Mesothelial cell of epicardium (in vitro differentiated cells): ENCODE measurements at places on chromosomes 6 and 20.

GRCh38 chr6:152399399-152399798 is 237.8 kb downstream of the SYNE1 start:
- DNase-seq = no peak

- DNase-seq = no peak
Observed at GRCh38 chr20:45248609-45249008, 5.8 kb downstream of the SLPI start.

- no peak for DNase-seq
Observed at GRCh38 chr6:48611332-48611731, 500.3 kb upstream of the PTCHD4 start.

- no peak for DNase-seq
Observed at GRCh38 chr20:49573900-49574416, 6.0 kb upstream of the PTGIS start.

DNA sequence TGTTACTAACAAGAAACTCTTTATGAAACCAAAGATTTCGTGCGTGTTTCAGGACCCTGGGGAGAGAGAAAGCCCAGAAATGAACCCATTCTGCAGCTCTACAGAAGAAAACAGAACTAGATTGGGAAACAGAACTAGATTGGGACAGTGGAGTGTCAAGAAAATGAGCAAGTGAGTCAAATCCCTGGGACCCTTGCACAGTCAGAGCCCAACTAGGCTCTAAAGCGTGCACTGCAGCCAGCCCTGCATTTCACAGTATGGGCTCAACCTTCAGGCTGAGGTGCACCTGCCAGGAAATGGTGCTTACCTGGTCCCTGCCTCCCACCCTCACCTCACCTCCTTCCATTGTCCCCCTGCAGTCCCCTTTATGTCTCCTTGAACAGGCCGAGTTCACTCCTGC is 39.7 kb downstream of the BFSP1 start:
- no peak for DNase-seq

DNA sequence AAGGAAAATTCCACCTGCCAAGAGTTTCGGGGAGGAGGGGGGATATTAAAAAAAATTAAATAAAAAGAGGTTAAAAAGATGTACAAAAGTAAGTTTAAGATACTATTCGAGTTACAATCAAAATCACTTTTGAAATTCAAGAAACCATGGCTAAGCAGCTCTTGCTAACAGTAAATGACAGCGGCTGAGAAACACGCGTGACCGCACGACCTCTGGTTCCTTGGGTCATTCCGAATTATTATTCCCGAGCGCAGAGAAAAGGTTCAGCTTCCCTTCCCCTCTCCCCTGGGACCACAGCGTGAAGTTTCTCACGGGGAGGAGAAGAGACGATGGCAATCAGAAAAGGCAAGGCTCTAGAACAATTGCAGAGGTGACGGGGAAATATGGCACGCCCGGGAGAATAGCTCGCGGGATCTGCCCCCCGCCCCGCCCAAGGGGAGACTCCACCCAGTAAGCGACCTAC is 496 bp downstream of the TMEM242 start:
- DNase-seq = no peak

GRCh38 chr6:147708170-147708569 is 199.7 kb downstream of the SAMD5 start:
- DNase-seq = no peak

DNA sequence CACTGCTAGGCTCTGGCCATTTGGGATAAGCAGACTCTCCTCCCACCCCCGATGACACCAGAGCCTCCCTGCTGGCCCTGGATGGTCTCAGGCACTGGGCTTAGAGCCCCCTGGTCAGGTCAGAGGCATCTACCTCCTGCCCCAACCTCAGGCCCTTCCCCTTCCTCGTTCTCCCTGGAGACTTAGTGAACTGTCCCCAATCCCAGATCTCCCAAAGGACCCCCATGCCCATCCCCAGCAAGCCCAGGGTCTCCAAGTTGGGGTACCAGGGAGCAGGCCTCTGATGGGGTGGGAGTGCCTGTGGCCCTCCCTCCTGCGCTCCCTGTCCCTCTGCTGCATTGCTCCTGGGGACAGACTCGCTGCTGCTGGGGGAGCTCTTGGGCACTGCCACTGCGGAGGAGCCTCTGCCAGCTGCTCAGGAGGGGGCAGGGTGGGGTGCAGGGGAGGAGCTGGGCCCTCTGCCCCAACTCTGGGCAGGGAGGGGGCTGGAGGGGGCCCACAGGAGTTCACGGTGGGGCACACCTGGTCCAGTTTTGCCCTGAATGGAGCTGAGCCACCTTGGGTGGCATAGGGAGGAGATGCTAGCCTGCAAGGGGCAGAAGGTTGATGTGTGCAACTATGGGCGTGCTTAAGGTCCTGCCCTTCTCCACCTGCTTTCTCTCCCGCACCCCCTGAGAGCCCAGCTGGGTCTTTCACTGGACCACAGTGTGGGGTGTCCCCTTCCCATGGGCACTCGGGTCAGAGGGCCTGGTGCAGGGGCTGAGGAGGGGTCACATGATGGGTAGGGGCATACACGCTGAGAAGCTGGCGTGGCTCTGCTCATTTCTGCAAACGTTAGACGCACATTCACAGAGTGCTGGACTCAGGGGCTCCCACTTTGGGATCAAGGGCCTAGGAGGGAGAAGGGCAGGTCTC is 40.4 kb downstream of the SPDEF start:
- DNase-seq = no peak

DNA sequence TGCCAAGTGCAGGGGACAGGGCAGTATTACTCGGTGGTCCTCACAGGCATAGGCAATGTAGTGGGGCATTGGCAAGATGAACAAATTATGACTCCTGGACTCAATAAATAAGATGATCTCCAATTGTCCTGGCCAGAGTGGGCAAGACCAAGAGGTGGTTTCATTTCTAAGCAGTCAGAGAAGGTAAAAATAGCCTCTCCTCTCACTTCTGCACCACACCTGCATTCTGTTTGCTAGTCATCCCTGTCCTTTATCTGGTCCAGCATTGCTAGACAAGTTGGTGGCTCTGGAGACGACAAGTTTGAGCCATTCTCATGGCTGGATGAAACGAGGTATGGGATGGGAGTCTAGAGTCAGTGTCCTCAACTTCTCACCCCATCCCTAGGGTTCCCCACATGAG is 83.0 kb downstream of the BANF2 start:
- no peak for DNase-seq

DNA sequence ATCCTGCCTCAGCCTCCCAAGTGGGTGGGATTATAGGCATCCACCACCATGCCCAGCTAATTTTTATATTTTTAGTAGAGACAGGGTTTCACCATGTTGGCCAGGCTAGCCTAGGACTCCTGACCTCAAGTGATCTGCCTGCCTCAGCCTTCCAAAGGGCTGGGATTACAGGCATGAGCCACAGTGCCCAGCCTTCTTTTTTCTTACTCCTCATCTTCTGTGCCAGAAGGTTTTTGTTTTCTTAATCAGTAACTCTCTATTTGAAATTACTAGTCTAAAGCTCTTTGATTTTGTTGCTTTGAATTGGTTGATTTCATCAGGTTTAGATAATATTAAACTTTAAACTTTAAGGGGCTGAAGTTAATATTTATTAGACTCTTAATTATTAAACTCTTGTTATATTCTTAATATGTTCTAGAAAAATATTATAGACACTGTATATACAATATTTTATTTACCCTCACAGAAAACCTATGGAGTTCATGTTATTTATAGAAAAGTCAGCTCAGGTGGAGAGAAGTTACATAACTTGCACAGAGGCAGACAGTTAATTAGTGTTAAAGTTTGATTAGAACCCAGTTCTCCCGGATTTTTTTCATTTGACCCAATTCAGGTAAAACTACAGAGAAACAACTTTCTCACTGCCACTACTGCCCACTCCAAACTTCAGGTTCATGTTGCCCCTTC is 177.4 kb upstream of the SGK1 start:
- no peak for DNase-seq

DNA sequence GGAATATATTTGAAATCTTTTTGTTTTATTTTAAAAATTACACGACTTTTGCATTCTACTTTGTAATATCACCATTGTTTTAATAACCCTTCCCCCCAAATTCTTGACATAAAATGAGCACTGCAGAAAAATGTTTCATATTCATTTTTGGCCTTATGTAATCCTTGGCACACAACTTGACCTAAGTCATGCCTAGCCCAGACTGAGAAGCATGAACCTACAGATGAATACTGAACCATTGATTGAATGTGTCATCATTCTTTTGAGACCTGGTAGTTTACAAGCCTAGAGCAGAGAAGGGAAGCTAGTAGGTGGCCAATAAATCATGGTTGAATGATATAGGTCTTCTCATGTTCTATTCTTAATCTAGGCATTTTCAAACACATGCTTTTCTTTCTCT is 89.4 kb upstream of the EDN1 start:
- DNase-seq = no peak

- DNase-seq = no peak
Observed at GRCh38 chr6:95576218-95576997, 927 bp upstream of the MANEA start.

DNA sequence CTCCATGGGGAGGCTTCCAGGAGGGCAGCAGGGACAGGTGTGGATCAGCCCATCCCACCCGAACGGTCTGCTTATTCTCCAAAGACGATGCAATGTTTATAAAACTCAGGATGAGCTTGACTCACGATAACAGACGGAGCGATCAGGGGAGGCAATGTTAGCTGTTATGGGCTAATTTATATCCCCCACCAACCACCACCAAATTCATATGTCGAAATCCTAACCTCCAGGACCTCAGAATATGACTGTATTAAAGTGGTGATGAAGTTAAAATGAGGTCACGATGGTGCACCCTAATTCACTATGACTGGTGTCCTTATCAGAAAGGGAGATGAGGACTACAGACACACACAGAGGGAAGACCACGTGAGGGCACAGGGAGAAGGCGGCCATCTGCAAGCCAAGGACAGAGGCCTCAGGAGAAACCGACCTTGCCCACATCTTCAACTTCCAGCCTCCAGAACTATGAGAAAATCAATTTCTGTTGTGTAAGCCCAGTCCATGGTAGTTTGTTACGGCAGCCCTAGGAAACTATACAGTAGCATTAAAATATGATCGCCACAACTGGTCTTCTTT is 7.0 kb downstream of the ADTRP start:
- no peak for DNase-seq

DNA sequence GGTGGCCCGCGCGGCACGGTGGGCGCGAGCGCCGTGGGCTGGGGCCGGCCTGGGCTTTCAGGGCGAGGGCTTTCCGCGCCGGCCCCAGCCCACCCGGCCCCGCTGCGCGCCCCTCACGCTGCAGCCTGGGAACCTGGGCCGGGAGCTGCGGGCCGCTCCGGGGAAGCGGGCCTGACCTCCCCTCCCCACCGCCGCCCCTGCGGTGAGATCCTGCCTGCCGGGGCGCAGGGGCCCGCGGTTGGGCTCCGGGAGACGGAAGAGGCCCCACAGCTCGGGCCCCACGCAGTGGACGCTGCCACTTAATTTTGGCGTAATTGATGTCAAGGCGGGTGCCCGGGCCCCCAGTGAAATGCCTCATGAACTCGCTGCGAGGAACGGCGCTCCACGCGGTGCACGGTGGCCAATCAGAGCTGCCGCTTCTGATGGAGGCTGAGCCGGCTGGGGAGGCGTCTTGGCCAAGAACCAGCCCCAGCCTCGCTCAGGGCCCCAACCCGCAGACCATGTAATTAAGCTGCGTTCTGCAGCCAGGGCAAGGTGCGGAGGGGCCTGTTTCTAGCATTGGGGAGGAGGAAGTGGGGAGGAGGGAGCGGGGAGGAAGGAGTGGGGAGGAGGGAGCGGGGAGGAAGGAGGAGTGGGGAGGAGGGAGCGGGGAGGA is 96.1 kb upstream of the BHLHE23 start:
- no peak for DNase-seq

GRCh38 chr6:139587469-139587868 is 213.0 kb upstream of the CITED2 start:
- DNase-seq = no peak

DNA sequence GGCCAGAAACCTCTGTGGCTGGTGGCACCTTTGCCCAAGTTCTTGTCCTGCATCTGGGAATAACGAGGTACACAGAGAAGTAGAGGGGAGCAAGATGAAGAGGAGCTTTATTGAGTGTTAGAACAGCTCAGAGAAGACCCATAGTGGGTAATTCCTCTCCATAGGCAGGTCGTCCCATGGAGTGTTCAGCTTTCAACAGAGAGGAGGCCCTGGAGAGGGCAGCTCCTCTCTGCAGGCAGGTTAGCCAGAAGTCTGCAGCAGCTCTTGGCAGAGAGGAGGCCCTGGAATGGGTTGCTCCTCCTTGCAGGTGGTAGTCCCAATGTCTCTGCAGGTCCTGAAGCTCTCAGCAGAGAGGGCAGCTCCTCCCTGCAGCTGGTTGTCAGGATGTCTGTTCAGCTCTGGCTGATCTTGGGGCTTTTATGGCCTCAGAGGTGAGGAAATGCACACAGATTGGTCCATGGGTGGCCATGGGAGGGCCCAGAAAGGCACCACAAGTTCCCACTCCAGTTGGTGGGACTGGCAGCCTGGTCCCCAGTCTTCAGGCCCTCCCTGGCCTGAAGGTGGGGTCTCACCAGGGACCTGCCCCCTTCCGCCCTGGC is 89.0 kb downstream of the IPCEF1 start:
- no peak for DNase-seq

DNA sequence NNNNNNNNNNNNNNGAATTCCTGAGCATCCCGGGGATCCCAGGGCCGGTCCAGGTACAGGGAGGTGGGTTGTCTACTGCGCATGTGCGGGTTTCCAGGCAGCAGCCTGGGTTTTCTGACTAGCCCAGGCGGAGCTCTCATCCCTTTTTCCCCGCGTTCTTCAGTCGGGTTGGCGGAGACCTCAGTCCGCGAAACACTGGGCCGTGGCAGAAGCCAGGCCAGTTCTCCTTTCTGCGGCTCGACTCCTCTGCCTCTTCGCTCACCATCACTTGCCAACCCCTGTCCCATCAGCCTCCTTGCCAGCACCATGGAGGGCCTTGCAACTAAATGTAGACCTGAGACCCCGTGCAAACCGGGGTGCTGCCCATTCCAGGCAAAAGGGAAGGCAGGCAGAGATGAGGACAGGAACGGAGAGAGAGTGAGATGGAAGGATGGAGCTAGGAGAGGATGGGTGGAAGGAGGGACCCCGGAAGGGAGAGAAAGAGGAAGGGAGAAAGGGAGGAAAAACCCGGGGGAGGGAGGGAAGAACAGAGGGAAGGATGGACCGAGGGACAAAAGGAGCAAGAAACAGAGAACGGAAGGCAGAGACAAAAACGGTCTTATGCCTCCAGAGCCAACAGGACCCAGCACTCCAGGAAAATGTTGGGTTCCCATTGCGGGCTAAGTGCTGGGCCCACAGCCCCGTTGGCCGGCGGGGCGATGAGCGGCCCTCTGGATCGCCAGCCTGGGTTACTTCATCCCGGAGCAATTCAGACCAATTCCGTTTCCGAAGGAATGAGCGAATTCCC is 445.4 kb upstream of the DEFB115 start:
- no peak for DNase-seq

- DNase-seq = no peak
Observed at GRCh38 chr6:42195415-42195814, 659 bp upstream of the GUCA1B start.
